ENCODE measurements at places on chromosomes 5 and 9. TPM values are rescaled to one million over a fixed set of nuclear protein-coding genes. Genes with fewer than 3 reads are reported as not detected.

ARID3C gene
- 0.26 TPM for total RNA-seq

SAPCD2 gene
- total RNA-seq, result 2.9 TPM

NEUROG1 gene
- not detected for total RNA-seq

ALDH1A1 gene
- under 0.01 TPM for total RNA-seq

SPINK5 gene
- not detected for total RNA-seq

SARDH gene
- 4.1 TPM for total RNA-seq

IL9 gene
- not detected for total RNA-seq

NSG2 gene
- not detected for total RNA-seq

STK32A gene
- total RNA-seq, result 3.9 TPM

SLC27A6 gene
- total RNA-seq, result under 0.01 TPM

CDH9 gene
- not detected for total RNA-seq

SLC6A19 gene
- total RNA-seq, result not detected

NPR2 gene
- total RNA-seq, result 29.2 TPM

HRCT1 gene
- total RNA-seq, result 4.7 TPM

SLC6A3 gene
- total RNA-seq, result 0.13 TPM

SPACA9 gene
- total RNA-seq, result 3.4 TPM

RNF183 gene
- not detected for total RNA-seq
